ENCODE measurements at places on chromosomes 12 and 14.

- no peak for DNase-seq
These were observed 364.1 kb upstream of the KITLG start for GRCh38 chr12:88944397-88944796.

DNA sequence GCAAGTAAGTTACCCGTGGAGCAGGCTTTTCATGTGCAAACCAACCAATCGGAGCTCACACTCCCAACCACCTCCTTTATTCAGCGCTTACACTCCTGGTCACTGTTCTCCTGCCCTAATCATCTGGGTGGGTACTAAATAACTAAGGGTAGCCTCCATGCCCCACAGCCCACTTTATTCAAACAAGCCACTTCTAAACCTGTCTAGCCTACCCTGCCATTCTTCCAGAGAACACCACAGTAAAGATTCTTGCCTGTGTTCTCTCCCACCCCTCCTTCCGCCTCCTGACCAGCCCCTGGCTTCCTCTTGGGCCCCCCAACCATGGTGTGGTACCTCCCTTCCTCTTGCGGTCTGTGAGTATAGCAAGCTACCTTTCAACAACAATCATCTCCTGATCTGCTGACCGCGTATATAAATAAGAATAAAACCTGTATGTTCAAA, 581.9 kb downstream of the VRK1 start:
- no peak for DNase-seq

GRCh38 chr14:70186900-70187451, 1.8 kb downstream of the SLC8A3 start:
- DNase-seq: peak; percentile 58

DNA sequence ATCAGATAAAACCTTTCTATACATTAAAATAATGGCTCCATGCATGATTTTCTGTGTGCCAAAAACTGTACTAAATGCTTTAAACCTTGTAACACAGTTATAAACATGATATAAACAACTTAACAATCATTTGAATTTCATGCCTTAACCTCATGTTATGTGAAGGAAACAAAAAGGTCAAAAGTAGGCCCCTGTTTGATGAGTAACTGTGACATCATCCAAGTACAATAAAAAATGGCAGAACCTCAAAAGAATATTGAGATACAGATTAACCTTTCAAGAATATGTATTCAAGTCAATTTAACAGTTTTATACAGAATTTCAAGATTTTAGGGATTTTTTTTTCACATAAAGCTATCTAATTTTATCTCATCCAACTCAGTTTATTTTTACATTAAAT, 310.7 kb upstream of the DCN start:
- DNase-seq: no peak

DNA sequence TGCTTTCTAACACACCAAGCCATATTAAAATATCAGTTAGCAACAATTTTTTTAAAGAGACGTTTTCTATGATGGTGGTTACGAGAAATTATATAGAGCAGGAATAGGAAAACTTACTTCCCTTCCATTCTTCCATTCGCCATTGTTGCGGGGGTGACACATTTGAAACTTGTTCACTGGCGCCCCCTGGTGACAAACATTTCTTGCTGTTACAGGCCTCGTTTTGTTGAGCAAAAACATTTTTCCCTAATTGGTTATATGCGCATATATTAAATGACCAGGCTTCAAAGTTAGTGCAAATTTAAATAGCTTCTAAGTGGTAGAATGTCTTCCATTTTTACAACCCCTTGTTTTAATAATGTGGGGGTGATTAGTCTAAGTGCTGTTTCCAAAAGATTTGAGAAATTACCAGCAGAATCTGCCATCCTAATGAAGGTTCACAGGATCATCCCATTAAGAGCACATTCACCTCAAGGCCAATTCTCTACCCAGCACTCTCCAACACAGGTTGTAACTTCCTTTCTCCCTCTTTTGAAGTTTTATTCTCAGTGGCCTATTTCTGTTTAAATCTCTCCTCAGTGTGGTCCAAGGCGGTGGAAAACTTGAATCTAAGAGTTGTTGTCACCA, 1124.7 kb downstream of the FLRT2 start:
- DNase-seq: peak; percentile 86

DNA sequence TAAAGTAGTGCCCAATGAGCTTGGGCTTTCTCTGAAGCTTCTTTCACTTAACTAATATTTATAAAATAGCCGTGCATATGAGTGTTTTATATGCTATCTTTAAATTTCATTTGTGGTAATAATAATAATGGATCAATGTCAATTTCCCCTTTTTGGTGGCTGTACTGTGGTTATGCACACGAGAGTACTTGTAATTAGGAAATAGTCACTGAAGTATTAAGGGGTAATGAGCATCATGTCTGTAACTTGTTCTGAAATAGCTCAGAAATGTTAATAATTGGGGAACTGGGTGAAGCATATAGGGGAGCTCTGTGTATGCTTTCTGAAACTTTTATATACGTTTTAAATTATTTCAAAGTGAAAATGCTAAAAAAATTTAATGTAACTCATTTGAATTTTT, 7.0 kb upstream of the RNASE8 start:
- DNase-seq: no peak

DNA sequence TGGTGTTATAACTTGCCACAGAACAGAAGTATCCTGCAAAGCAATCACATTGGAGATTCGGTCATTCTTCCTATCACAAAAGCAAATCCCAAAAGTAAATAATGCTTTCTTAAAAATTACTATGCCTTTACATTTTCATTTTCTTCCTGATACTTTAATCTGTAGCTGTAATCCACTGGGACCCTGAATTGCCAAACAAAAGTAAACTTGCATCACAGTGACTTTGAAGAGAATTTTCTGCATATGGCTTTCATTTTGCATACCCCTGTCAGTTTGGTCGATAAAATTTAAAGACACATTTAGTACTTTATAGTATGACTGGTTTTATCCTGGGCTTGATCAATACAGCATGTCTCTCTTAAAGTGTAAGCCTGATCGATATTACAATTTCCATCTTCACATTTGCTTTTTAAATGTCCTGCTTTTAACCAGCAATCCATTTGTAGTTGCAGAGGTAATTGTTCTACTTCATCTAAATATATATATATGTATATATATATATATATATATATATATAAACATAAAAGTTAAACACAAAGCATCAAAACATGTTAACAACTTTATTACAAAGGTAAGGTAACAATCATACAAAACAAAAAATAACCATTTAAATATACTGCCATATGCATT, 53.7 kb upstream of the PLEKHA5 start:
- no peak for DNase-seq

DNA sequence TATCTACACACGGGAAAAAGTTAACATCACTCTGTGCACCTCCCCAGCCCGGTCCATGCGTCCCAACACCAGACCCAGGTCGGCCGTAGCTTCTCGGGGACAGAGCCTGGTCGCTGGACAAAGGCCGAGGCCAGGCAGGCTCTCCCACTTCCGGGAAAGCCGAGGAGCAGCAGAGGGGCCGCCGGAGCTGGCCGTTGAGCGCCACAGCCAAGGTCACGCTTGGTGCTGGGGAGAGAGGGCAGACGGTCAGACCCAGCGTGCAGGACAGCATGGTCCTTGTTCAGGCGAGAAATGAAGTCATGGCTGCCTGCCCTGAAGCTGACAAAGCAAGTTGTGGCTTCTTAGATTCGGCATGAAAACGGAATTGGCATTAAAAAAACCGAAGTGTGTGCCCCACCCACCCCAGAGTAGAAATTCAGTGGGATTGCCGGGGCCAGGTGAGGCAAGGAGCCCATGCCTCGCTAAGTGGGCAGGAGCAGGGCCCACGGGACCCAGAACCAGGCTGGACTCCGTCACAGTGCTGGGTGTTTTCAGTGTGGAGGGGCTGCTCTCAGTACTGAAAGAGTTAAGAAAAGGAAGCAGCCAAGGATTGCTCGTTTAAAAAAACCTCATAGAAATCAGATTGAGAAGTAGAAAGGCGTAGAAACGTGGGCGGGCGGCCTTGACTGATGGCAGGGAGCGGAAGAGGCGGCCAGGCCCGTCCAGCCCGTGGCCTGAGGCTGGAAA, 4.3 kb downstream of the ARL6IP4 start:
- DNase-seq: no peak

DNA sequence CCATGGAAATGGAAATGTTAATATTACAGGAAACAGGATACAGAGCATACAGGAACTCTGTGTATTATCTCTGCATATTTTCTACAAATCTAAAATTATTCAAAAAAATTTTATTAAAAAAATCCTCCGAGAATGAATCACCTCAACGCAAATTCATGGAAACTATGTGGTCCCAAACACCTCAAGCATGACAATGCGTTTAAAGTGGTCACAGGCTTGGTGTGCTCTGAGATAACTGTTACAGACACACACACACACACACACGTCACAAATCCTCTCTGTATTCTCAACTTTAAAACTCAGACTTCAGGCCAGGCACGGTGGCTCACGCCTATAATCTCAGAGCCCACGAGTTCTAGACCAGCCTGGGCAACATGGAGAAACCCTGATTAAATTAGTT, 45.3 kb upstream of the MTERF2 start:
- DNase-seq: no peak

- DNase-seq: no peak
These were observed 10.2 kb downstream of the ERG28 start for GRCh38 chr14:75650253-75651058.

GRCh38 chr12:5577741-5578140, 145.8 kb downstream of the NTF3 start:
- DNase-seq: no peak

GRCh38 chr12:110343114-110343513, 60.4 kb downstream of the ANAPC7 start:
- DNase-seq: no peak

GRCh38 chr12:50110762-50111351, 1.2 kb upstream of the COX14 start:
- peak; percentile 53 for DNase-seq

DNA sequence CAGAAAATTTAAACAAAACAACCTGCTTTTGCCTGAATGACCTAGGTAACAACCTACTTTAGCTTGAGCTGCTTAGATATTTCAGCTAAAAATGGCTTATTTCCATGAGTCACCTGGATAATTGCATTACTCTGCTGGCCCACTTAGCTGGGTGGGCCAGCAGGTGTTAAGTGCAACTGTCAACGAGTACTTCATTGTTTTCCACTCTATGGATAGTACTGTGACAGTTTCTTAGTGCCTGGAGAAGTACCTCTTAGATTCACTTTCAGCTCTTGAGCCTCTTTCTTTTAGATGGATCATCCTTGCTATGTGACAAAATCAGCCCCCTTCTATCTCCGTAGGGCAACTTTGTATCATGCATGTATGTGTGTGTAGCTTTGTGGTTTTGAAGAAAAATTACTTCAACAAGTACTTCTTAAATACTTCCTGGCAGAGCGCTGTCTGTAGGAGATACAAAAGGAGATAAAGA, 368.2 kb upstream of the ATP2B1 start:
- no peak for DNase-seq

- peak; percentile 7 for DNase-seq
These were observed 57.0 kb upstream of the DIO3 start for GRCh38 chr14:101504096-101504948.

- no peak for DNase-seq
These were observed 16.4 kb upstream of the CACNA2D4 start for GRCh38 chr12:1934831-1935230.

DNA sequence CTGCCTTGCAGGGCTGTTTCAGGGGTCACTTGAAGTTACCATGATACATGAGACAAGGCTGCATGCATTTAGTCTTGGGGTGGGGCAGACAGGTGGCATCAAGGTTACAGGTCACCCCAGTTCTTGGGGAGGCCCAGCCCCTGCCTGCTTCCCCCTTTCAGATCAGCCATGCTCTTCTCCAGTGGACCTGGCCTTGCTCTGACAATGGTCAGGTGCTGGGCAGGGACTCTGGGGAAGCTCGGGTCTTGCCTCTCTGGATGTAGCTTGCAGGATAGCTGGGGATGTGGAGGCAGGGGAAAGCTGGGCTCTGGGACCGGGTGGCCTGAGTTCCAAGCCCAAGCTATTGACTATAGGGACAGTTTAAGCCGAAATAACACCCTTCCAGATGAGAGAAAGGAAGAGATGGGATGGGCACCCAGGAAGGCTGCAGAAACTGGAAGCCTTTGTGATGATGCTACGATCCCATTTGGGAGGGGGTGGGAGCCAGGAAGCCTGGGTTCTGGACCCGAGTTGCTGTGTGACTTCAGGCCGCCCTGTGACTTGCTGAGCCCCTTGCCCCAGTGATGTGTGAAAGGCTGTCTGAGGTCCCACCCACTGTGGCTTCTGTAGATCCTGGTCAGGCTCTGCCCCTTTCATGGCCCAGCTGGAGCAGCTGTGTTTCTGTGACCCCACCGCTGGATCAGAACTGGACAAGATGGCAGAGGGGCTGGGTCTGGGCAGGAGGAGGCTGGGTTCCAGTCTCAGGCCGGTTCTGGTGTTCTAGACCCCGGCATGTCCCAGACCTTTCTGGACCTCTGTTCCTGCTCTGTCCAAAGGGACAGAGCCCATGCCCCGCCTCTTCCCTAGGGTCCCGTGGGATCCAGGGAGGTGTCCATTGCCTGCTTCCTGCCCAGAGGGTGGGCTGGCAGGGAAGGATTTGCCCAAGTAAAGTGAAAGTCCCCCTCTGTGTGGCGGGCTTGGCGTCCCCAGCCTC, 2.1 kb downstream of the TNFAIP2 start:
- DNase-seq: no peak

- DNase-seq: no peak
These were observed 219.3 kb downstream of the C12orf50 start for GRCh38 chr12:87809916-87810315.

DNA sequence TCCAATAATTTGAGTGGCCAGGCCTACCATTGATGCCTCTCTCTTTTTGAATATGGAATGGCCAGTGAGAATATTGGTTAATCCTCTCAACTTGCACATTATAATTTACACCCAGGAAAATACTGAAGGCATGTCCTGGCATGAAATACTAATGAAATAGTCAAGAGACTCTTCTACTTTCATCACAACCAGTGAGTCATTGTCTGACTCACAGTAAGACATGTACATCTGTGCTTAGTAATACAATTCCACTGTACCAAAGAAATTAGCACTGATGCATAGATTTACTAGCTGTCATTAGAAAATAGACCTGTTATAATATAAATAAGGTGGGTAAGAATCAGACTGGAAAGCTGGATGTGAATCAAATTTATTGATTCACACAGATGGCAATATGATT, 31.6 kb downstream of the KCNC2 start:
- no peak for DNase-seq

DNA sequence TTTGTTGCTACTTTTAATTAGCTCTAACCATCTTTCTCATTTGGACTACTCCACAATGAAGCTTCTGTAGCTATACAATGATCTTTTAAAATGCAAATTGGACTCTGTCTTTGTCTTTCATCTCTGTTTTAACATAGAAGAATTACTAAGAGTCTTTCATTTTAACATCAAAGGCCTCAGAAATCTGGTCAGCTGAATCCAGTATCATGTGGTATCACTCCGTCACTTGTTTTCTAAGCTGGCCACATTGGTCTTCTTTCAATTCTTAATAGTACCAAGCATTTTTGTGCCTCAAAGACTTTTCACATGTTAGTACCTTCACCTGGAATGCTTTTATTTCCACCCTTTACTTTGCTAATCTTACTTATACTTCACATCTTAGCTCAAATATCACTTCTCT, 95.5 kb upstream of the SLC16A7 start:
- no peak for DNase-seq

GRCh38 chr12:62273724-62274380, 13.6 kb downstream of the USP15 start:
- DNase-seq: no peak
